ENCODE measurements at places on chromosomes 1 and 21.
A peak's percentile ranks its signal among the peaks of the same experiment; 100 is the strongest.

DNA sequence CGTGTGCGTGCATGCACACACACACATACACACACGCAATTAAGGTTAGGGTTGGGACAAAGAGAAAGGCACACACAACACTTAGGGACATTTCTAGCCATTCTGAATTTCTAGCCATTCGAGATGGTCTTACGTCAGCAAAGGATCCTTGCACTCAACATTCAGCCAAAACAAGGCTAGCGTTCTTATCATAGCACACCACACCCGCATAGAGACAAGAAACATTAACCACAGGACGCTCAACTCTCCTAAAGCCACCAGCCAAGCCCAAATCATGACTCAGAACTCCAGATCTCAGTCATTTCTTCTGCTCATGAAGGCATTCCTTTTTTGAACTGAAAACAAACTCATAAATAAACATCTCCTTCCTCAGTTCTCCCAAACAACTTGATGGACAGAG is 106.8 kb downstream of the LMO4 start:
- DNase-seq, result no peak

DNA sequence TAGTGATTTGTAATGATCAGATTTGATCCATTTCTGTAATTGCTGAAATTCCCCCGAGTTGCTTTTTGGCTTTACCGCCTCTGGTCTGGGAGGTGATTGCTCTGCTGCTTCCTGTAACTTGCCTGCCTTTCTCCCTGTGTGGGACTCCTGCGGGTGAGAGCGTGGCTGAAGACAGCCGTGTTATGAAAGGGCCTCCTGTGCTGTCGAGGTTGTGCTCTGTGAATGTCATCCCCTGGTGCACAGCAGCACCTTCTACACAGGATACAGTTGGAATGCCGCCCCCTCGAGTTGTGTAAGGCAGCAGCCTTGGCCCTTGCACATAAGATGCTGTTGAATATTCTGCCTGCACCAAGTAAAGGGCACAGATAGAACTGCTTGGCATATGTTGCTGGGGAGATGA is 5.9 kb downstream of the SOD1 start:
- DNase-seq, result no peak

DNA sequence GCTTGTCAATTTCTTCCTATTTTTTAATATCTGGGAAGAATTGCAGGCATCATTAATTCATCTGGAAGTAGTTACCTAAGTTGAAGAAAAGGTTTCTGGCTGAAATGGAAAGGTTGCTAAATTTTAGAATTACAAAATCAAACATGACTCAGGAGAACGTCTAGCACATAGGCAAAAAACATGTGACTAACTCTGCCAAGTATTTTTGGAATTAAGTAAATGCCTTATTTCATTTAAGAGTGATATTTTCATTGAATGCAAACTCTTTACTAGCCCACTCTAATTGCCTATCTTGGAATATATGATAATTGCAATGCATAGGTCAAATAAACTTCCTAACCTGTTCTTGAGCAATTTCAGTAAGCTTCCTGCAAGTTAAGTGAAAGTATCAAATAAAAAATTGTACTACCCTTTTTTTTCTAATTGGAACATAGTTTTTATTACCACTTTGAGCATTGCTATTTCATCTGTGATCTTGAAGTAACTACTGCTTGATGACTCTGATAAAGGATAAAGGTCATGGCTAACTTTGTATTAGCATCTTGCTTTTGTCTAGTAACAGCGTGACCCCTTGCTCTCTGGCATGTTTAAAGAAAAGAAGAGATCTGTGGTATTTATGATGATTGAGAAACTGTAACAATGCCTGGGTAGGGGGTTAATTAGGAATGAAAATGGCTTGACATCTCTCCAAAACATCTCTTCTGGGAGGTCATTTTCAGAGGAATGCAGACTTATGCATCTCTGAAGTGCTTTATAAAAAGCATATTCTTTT is 208.3 kb upstream of the NCAM2 start:
- DNase-seq, result no peak

GRCh38 chr1:8365661-8366362 is 47.9 kb downstream of the SLC45A1 start:
- no peak for DNase-seq

DNA sequence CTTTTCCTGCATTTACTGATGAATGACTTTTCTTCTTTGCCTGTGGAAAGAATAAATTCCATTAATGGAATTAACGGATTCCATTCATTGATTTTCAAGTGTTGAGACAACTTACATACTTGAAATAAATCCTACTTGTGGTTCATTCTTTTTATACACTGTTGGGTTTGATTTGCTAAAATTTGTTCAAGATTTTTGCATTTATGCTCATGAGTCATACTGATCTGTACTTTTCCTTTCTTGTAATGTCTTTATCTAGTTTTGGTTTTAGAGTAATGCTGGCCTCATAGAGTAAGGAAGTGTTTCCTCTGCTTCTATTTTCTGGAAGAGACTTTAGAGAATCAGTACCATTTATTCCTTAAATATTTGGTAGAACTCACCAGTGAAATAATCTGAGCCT is 14.4 kb downstream of the UROD start:
- DNase-seq, result no peak

GRCh38 chr1:32701421-32701911 is 1.1 kb downstream of the SYNC start:
- DNase-seq, result no peak

DNA sequence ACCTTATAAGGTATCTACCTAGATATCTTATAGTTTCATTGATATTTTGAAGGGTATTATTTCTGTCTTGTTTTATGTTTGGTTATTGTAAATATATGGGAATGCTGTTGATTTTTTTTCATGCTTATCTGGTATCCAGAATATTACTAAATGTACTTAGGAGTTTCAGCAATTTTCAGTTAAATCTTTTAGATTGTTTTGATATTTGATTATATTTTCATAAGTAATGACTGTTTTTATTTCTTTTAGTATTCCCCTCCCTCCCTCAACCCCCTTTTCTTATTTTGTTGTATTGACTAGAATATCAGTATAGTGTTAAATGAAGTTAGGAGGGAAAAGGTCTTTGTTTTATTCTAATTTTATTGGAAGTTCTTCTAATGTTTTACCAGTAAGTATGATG is 344.4 kb upstream of the PROX1 start:
- no peak for DNase-seq

- no peak for DNase-seq
Measured at GRCh38 chr1:53292690-53293089, 35.2 kb downstream of the LRP8 start.

DNA sequence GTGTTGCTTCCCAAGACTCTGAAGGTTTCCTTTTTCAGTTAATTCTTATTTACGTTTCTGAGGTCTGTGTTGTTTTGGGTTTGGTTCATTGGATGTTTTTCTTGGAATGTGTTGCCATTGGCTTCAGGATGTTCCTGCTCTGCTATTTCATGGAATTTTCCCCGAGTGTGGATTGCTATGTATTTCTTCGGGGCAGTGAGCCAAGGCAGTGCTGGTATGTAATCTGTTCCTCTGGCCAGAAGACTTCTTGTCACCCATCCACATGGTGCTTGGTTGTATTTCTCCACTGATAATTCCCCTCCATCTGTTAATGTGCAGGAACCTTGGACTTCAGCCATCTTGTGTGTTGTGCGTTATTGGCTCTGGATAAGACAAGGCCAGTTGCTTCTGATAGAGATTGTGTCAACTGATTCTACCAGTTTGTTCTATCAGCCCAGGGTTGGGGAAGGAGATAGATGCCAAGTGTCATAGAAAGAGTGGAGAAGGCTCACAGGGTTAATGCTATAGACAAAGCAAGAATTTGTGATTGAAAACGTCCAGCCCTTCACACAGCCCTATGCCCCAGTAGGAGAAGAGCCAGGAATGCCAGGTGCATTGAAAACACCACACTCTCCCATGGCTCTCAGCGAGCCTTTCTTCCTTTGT is 505.2 kb downstream of the PLPP3 start:
- DNase-seq, result no peak

DNA sequence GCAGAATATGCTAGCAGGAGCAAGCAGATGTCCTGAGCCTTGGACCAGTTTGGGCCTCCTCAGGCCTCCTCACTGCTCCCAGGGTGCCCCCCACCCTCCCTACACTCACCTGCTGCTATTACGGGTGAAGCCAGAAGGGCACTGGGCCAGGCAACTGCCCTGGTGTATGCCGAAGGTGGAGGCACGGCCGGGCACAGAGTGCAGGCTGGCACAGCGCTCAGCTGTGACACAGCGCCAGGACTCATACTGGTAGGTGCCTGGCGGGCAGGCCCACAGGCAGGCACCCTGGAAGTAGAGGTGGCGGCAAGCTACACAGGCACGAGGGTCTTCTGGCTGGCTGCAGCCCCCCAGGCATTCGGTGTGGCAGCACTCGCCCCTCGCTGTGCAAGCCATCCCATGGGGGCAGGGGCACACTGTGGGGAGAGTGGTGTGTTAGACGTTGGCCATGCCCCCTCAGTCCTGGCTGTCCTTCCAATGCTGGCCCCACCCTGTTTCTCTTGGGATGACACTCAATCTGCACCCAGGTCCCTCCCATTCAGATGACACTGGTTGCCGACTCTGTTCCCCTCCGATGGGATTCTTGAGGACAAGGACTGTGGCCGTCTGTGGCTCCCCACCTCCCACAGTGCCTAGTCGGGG is 7.0 kb downstream of the INSRR start:
- peak; percentile 11 for DNase-seq

DNA sequence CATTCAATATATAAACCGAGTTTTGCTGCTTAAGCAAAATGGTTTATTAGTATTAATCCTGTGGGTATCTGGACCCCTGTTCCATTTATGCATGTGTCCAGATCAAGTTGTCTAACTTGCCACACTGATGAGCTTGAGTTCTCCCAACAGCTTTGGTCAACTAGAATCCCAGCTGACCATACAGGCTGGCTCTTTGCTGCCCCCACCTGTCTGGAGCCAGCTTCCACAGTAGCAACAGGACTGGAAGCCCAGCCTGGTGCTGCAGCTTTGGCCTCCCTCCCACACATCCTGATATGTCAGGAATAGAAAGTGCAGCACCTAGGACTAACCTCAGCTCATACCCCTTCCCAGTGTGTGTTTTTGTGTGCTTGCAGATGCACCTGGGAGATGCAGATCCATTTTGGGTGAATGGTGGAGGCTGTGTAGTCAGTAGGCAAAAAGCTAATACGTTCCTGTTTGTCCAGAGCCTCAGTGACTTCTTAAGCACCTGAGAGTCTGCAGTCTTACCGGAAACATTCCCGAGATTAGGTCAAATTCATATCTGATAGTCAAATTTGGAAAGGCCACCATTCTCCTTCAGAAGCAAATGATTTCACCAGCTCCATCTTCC is 40.9 kb upstream of the BEND5 start:
- DNase-seq, result peak; percentile 25

DNA sequence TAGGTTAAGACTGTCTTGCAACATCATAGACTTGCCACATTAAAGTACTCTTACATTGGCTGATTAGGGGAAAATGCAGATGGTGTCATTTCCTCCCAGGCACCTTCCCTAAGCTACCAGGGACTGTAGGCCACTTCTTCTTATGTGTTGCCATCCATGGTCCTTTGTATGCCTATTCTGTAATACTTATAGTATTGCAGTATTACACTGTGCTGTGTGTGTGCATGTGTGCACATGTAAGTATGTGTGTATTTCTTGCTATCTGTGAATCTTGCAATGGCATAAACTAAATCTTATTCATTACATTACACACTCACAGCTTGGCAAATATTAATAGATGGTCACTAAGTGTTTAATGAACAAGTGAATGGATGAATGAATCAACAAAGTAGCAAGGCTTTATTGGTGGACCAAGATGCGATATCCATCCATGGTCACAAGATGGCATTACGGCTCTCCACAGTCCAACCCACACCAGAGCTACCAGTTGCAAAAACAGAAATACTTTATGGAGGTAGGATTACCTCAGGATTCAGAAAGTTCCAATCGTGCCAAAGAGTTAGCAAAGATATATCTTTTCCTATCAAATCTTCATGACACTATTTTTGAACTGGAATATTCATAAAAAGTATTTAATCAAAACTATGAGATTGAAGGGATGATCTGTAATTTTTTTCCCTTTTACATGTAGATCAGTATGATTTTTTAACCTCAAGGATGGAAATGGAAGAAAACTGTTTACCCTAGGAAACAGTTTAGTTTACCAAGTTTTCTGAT is 160.2 kb downstream of the DENND1B start:
- DNase-seq, result peak; percentile 31

Data from NCI-H1105 (cell line).